Stimulated activated CD8-positive, alpha-beta memory T cell treated with anti-CD3 and anti-CD28 coated beads, Interleukin-15, amount 100 ng/mL, for 1 hour (primary cell): ENCODE measurements at places on chromosomes 7 and 10.

DNA sequence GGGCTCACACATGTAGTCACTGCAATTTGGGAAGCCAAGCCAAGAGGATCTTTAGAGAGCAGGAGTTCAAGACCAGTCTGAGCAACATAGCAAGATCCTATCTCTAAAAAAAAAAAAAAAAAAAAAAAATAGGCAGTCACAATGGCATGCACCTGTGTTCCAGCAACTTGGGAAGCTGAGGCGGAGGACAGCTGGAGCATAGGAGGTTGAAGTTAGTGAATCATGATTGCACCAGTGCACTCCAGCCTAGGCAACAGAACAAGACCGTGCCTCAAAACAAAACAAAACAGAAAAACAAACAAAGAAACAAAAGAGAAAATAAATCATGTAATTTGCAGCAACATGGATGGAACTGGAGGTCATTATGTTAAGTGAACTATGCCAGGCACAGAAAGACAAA lies 33.6 kb upstream of the BICC1 start:
- no peak for DNase-seq

DNA sequence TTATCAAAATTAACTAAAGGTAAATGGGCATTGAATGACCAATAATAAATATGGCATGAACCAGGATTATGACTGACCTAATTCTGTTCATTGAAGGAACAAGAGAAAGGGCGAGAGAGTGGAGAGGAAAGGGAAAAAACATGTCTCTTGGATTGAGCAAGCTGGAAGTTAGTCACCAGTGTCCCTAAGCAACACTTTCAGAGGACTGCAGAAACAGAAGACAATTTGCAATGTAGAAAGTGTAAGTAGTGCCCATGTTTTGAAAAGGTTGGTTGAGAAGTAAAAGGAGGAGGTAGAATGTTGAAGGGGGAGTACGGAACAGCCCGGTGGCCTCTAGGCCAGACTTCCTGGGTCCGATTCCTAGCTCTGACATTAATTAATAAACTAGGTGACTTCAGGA lies 94.6 kb downstream of the FAS start:
- DNase-seq = no peak

GRCh38 chr10:123986736-123987135 lies 95.1 kb upstream of the CPXM2 start:
- DNase-seq = no peak

- DNase-seq = no peak
Observed at GRCh38 chr10:119701861-119702260, 24.0 kb upstream of the INPP5F start.

DNA sequence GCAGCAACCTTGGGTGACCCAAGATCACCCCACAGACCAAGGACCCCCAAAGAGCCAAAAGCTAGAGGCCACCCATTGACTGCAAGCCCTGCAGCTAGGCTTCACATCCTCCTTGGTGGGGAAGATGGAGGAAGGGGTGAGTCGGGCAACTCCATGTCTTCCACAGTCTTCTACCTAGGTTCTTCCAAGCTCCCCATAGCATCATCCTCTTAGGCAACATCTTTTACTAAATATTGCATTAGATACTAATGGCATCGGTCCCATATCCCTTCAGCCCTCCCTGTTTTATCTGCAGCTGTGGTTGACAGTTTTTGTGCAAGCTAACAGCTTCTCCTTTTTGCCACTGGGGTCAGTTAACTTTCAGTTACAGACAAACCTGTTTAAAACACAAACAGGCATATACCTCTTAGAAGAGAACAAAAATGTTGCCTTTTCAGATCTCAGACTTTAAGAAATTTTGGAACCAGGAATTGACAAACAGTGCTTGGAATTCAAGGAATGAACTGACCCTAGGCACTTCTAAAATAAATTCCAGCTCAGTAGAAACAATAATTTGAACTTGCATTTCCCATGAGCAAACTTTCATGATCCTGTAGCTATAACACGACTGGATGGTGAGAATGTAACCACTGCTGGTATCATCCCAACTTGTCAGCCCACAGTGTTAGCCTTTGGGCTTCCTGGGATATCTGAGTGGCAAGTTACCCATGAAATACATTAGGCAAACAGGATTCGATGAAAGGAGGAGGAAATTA lies 33.9 kb upstream of the MSMB start:
- DNase-seq = no peak

DNA sequence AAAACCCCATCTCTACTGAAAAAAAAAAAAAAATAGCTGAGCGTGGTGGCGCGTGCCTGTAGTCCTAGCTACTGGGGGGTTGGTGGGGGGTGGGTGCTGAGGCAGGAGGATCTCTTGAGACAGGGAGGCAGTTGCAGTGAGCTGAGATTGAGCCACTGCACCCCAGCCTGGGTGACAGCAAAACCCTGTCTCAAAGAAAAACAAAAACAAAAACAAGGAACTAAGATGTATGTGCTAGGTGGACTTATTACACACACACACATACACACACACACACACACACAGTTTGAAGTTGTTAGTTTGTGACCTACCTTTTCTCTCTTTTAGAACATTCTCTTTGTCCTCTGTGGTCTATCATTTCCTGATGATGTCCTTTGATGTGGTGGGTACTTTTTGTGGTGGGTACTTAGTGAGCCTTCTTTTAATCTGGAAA lies 53.5 kb downstream of the EXOC6 start:
- DNase-seq = no peak

GRCh38 chr10:132735341-132735775 lies 50.6 kb downstream of the NKX6-2 start:
- DNase-seq = no peak

DNA sequence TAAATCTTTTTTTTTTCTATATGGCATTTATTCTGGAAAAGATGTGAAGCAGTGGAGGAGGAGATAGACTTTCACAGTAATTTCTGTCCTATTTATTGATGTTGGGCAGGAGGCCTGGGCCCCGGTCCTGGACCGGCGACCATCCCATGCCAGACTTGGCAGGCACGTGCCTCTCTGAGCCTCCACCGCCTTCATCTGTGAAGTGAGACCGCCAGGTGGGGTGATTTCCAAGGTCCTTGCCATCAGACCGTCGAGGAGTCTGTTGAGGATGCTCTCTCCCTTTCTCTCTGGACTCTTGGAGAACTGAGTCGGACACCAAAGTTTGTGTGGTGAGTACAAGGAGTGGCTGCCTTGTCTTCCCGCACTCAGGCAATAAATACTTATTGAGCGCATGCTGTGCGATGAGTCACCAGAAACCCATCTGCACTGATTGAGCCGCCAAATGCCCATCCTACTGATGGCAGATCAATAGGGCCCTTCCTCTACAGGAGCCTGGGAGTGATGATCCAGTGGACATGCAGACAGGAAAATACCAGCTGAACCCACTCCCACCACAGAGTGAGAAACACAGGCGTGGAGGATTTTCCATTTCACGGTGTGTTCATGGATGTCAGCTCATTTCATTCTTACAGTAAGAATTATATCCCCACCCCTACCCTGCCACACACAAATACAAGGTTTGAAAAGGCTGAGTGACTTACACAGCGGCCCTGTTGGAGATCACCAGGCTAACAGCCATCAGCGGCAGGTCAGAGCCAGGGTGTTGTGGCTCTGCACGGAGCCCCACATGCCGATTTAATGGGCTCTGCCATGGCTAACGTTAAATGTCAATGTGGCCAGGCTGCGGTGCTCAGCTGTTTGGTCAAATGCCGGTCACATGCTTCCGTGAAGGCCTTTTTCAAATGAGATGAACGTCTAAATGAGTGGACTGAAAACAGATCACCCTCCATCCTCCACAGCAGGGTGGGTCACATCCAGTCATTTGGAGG lies 11.5 kb upstream of the PRKAG2 start:
- DNase-seq = no peak
